ENCODE measurements at places on chromosomes 2 and 18.
A peak's percentile ranks its signal among the peaks of the same experiment; 100 is the strongest.

DNA sequence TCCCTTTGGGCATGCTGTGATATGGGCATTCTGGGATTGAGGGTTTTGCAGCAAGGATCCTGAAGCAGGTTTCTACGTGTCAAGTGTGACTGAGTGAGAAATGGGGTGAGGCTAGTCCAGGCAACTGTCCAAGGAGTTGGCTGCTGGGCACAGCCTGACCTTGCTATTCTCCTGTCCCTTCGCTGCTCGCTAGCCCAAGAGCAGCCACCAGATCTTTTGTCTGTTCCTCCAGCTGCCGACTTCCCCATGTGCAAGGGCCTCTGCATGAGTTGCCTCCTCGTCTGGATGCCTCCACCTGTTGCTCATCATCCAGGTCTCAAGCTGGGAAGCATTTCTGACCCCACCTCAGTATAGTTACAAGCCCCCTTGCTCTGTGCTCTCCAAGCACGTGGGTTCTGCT lies 71.1 kb downstream of the DYSF start:
- no peak for DNase-seq

DNA sequence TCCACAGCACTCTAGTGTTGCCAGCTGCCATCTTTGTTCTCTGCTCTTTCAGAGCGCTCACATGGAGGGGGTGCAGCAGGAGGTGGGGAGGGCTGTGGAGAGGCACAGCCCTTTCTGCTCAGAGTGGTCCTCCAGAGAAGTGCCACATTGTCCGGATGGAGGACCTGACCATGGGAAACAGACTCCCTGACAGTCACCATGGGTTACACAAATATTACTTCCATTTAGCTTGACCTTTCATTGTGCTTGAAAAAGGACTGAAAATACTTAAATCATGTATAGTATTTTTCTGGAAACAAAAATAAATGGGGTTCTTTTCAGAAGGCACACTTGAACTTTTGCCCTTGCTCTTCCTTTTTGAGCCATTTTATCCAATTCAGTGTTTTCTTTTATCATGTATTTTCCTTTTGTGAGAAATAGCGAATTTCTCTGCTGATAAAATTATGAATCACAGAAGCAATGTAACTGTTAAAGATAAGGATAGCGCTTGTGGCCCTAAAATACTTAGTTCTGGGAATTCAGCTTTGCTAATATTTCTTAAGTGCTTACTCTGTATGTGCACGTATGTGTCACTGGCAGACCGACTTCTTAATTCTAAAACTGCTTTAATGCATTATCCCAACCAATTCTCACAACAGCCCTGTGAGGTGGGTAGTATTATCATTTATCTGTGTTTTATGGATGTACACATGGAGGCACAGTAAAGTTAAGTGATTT lies 34.2 kb downstream of the SPATS2L start:
- no peak for DNase-seq

DNA sequence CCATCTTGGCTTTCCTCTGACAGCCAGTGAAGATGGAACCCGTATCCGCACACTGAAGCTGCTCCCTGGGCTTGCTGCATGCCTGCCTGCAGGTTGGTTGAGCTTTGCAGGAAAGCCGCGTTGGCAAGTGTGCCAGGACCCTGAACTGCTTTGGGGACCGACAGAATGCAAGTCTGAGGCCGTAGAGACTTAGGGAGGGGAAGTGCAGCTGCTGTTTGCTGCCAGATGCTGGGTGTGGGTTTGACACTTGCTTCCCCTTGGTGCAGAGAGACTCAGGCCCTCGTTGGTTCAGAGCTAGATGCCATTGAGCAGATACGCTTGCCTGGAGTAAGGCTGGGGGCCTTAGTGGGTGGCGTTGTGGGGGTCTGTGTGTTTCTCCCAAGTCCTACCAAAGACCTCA lies 13.1 kb upstream of the PHLPP1 start:
- DNase-seq: no peak

DNA sequence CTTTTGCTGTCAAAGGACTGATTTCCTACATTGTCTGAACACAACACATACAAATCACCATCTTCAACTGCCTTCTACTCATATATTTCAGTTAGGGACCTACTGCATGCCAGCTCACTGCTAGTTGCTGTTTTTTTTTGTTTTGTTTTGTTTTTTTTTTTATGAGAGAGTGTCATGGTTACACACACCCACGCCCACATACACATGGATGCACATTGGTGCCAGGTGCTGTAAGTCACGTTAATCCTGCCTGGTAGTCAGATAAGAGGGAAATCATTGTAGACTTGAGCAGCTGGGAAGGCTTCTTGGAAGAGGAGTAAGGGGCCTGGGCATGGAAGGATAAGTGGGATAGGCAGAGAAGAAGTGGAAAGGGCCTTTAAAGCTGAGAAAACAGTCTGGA lies 209.9 kb downstream of the TDRD15 start:
- DNase-seq: no peak

DNA sequence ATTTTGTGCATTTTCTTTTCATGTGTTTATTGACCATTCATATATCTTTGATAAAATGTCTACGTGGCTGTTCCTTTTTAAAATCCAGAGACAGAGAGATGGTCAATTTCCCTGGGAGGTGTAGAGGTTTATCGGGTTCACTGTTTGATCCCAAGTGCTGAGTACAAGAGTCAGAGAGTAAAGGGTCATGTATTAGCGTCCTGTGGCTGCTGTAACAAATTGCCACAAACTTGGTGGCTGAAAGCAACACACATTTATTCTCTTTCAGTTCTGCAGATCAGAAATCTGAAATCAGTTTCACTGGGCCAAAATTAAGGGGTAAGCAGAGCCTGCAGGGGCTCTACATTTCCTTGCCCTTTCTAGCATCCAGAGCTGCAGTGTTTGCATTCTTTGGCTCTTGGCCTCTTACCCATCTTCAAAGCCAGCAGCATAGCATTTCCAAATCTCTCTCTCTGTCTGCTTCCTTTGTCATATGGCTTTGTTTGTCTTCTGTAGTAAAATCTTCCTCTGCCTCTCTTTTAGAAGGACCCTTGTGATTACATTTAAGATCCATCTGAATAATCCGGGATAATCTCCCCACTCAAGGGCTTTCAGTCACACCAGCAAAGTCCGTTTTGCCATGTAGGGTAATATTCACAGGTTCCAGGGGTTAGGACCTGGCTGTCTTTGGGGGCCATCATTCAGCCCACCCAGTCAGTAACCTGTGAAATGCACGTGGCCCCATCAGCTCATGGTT lies 49.9 kb downstream of the TMEM17 start:
- DNase-seq: no peak

GRCh38 chr2:27828305-27828704 lies 56.8 kb downstream of the MRPL33 start:
- DNase-seq: no peak

DNA sequence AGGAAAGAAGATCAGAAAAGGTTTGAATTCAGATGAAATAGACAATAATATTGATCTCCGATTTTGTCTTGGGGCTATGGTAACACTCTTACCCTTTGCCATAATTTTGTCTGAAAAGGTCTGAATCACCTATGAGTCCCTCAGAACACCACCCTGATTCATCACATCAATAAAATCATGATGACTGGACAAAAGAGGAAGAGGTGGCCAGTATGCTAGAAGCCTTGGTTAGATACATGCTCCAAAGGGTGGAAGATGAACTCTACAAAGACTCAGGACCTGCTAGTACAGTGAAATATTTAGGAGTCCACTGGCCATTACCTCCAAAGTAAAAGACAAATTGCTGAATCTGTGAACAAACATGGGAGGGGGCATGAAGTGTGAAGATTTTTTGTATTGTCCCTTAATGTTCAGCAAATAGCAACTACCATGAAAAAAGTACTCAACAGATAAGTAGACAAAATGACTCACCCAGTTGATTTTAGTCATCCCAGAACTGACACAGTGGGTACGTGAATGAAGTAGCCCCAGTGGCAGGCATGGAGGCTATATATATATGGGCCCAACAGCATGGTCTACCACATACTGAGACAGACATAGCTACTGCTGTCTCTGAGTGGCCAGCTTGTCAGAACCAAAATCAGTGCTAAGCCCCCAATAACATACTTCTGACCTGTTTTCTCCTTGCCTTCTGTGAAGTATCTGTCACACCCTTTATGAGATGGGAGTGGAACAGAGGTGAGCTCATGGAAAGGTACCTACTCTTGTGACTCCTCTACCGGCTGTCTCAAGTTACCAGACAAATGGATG lies 36.5 kb upstream of the GLS start:
- DNase-seq: no peak

GRCh38 chr2:126881591-126881990 lies 17.1 kb upstream of the TEX51 start:
- DNase-seq: no peak

- DNase-seq: no peak
Measured at GRCh38 chr2:173741759-173742158, 223.4 kb downstream of the SP3 start.

DNA sequence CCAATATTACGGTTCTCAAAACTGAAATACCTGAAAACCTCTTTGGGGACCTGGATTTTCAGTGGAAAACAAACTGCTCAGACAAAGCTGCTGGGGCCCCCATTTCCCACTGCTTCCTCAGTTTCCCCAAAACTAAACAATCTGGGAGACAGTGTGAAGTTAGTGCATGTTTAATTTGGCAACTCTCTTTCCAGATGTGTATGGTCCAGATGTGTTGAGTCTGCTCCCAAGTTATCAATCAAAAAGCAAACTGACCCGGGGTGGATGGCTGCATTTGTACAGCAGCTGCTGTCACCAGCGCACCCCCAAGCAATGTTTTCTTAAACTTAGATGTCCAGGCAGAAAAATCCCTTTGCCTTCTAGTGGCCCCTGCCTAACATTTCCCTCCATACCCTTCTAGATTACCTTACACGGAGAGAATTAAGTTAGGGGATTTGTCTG lies 136.9 kb downstream of the COPS8 start:
- DNase-seq: no peak

GRCh38 chr2:150081775-150082481 lies 405.5 kb downstream of the RND3 start:
- peak; percentile 30 for DNase-seq

DNA sequence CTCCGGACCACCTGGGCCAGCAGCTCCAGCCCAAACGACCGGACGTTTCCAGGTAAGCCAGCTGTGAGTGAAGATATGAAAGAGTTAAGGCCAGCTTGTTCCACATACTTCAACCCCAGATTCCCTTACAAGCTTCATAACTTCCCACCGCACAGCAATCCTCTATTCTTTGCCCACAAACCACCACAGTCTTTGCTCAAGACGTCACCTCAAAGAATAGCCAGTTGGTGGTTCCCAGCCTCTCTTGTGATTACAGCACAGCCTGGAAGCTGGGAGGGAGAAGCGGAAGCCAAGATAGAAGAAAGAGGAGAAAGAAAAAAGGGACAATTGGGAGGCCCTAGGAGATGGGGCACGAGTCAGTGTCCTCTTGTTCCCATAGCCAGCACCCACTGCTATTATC lies 70.6 kb downstream of the NRP2 start:
- no peak for DNase-seq

- no peak for DNase-seq
Measured at GRCh38 chr2:217220228-217221013, 360.6 kb upstream of the TNP1 start.

DNA sequence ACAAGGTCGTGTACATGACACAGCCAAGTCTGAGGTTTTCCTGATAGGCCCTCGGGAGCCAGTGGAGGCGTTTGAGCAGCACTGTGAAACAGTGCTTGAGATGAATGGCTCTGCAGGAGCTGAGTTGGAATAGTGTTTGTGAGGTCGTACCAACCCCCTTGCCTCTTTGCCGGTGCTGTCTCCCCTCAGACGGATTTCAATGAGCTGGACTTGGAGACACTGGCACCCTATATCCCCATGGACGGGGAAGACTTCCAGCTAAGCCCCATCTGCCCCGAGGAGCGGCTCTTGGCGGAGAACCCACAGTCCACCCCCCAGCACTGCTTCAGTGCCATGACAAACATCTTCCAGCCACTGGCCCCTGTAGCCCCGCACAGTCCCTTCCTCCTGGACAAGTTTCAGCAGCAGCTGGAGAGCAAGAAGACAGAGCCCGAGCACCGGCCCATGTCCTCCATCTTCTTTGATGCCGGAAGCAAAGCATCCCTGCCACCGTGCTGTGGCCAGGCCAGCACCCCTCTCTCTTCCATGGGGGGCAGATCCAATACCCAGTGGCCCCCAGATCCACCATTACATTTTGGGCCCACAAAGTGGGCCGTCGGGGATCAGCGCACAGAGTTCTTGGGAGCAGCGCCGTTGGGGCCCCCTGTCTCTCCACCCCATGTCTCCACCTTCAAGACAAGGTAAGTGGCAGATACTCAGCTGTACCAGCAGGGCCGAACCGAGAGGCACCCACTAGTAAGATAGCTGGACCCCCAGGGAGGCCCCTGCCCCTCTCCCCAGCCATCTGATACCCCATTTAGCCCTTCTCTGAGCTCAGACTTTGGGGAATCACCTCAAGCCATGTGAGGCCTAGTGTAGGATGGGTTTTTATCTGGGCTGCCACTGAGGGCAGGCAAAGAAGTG lies 83.1 kb downstream of the EPAS1 start:
- no peak for DNase-seq

- DNase-seq: no peak
Measured at GRCh38 chr2:197209246-197209645, 101.3 kb downstream of the ANKRD44 start.

GRCh38 chr2:86025229-86025820 lies 80.4 kb downstream of the POLR1A start:
- DNase-seq: no peak

DNA sequence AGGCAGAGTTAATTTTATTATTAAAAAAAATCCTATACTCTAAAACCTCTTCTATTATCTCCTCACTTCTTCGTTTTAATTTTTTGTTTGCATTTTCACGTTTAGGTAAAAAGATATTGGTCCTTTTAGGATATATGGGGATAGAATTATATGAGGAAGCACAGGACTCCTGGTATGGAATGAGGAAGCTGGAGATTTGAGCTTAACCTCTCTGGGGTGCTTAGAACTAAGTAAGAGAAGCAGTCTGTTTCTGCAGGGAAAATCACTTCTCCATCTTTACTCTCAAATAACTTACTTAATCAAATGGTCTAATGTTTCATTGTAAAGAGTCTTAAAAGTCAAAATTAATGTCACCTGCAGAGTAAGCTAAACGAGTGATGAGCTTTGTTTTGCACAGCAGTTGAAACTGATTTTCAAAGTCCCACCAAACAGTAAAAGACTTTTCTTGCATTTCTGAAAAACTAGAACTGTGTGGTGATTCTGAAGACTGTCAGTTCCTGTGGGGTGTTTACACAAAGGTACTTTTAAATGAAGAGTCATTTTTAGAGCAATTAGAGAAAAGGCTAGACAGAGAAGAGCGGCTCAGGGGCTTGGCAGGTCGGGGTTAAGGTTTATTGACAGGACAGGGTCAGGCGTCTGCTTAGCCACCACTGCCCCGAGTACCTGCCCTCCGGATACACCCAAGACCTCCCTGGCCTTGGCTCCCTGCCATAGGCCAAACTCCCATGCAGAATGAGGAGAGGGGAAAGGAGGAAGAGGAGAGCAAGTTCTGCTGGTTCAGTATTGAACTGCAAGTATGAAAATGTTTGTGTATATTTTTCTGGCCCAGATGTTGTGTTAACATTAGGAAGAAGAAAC lies 21.6 kb downstream of the METAP1D start:
- DNase-seq: no peak

DNA sequence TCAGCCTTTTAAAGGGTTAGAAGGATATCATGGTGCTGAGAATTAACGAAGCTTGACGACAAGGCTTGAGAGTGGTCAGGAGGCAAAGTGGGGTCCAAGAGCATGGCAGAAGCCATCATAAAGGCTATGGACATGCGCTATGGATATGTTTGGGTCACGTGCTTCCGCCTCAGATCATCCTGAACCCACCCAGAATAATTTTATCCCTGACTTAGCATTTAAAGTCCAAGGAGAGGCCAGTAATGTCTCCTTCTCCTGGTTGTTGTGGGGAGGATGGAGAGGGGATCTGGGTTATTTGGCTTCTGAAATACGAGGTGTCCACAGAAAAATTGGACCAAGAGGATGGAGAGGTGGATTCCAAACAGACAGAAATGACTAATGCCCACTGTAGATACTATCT lies 38.8 kb upstream of the RBMS1 start:
- DNase-seq: no peak
